ENCODE measurements at places on chromosomes 6 and 20.

GRCh38 chr6:70507161-70507560 lies 59.6 kb upstream of the SDHAF4 start:
- DNase-seq = no peak

- DNase-seq = peak; percentile 57
Observed at GRCh38 chr6:27078734-27079357, 168.7 kb upstream of the PRSS16 start.

DNA sequence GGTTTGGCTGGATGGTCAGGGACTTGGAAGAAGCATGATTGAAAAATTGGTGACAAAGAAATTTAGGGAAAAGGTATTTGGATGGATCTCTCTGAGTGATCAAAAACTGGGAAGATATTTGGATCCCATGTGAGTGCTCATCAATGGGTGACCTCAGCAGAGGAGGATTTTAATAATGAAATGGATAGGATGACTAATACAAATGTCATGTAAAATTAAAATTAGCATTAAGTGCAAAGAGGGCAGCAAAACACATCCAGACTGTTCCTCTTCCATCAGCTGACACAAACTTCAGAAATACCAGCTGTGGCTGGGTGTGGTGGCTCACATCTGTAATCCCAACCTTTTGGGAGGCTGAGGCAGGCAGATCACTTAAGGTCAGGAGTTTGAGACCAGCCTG lies 151.7 kb downstream of the THBS2 start:
- no peak for DNase-seq

- peak; percentile 14 for DNase-seq
Observed at GRCh38 chr20:24149881-24150307, 161.3 kb upstream of the GGTLC1 start.

DNA sequence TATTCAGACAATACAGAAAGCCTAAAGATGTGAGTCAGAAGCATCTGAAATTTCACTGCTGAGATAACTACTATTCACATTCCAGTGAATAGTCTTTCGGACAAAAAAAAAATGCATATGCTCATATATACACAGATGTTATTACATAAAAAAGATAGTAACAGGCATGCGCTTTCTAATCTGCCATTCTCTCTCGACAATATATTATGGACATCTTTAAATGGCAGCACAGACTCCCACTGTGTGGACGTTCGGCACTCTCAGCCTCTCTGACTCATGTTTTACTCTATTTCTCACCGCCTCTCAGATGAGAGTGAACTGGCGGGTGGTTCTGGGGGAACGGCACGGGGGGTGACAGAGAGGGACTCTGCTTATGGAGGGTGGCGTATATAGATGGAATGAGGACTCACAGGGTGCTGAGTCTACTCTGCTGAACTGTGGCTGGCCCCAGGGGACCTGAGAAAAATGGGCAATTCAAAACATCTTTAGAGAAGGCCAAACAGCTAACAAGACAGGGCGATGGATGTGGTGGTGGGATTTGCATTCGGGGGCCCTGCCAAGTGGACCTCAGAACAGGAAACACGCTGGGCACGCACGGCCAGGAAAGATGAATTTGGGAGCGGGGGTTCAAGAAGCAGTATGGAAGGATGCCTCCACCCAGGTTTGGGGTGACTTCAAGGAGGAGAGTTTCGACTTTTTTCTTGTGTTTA lies 68.9 kb downstream of the MDGA1 start:
- DNase-seq = no peak

DNA sequence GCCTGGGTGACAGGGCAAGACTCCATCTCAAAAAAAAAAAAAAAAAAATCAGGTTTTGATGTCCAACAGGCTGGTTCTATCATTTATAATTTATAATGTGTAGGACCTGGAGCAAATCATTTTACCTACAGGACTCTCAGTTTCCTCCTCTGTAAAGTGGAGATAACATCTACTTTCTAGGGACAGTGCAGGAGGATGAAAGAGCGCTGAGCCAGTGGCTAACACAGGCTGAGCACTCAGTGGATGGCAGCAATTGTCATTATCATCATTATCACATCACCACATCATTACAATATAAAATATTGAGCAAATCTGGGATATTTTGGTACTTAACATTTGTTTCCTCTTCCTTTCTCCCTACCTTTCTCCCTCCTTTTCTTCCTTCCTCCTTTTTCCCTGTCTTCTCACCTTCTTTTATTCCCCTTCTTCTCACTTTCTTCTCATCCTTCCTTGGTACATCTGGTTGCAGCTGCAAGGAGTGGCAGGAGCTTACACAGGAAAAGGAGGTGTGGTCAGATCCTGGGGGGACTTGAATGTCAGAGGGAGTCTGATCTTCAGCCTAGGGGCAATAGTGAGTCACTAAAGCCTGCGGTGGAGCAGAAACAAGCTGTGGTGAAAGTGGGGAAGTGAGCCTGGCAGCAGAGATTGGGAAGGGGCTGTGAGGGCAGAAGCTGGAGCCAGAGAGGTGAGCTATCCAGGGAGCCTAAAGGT lies 24.6 kb upstream of the CTNNBL1 start:
- DNase-seq = no peak

GRCh38 chr20:59933849-59934585 lies 580 bp upstream of the SYCP2 start:
- DNase-seq = peak; percentile 67

DNA sequence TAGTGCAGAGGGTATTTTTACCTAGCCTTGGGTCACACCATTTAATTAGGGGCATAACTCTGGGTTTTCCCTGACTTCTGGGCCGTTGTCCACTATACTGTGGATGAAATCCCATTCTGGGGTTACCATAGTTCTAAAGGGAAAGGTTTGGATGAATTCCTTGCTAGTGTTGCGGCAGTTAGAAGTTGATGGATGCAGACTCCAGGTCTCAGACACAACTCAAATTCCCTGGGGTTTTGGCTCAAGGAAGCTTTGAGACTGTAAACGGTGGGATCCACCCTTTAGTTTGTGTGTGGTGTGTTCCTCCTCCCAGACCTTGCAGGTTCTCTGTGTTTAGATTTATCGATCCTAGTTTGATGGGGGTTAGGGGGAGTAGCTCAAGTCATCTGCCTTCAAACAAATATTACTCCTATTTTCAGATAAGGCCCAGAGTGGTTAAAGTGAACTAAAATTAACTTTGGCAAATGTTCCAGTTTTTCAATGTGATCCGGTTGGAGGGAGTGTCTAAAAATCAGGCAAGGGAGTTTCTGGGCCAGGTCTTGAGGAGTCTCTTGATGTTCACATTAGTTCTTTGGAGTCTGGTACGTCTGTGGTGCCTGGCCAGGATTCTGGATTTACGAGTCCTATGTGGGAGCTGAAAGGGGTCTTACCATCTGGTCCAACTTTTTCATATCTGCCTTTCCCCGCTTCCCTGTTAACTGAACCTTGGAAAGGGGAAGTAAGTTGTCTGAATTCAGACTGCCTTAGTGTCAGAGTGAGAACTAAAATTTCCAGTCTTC lies 1.5 kb downstream of the RALY start:
- DNase-seq = no peak

- peak; percentile 20 for DNase-seq
Observed at GRCh38 chr6:28208111-28208659, 16.9 kb upstream of the ZSCAN9 start.

GRCh38 chr6:8277769-8278168 lies 157.6 kb downstream of the SLC35B3 start:
- no peak for DNase-seq

GRCh38 chr6:37696841-37697662 lies 631 bp downstream of the MDGA1 start:
- no peak for DNase-seq

DNA sequence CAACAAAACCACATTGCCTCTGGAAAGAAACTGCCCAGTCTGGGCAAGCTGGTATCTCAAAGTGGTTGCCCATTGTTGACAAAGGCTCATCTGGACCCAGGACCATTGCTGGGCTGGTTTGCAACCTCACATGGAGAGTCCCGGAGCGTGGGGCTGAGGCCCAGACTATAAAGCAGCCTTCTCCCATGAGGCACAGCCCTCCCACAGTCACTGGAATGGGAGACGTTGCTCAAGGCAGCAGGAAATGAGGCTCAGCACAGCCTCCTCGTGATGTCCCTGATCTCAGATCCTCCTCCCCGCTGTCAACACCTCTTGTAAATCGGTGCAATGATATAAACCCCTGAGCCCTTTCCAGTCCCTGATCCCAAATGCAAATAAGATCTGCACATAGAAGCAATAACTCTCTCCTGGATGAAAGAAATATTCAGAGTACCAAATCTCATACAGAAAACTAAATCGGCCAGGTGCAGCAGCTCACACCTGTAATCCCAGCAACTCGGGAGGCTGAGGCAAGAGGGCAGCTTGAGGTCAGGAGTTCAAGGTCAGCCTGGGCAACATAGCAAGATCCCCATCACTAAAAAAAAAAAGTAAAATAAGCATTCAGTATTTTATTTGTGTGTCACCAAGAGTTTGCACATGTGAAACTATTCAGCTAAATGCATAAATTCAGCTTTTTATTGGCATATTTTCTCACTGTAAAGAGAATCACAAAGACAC lies 103.0 kb upstream of the RREB1 start:
- no peak for DNase-seq

DNA sequence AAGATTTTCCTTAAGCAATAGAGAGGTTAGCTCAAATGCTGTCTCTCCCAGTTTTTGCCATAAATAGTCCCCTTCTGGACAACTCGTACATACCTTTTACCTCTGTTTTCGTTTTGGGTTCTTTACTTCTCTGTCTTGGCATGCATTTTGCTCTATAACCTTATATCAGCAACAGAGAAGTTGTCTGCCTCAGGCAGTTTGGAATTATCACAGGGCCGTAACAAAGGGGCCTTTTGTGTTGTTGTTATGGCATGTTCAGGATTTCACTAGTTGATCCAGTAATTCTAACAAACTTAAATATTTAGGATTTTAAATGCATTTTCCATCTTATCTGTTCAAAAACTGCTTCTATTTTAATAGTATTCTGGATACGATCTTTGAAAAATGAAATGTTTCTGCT lies 259.8 kb downstream of the CD109 start:
- no peak for DNase-seq

- DNase-seq = no peak
Observed at GRCh38 chr20:38184101-38184500, 19.0 kb upstream of the TGM2 start.

- DNase-seq = no peak
Observed at GRCh38 chr20:63325554-63326313, 32.7 kb downstream of the COL20A1 start.

GRCh38 chr6:6348256-6348655 lies 27.8 kb upstream of the F13A1 start:
- no peak for DNase-seq

GRCh38 chr6:166167801-166168615 lies at the start of gene TBXT:
TBXT (minus strand) TSS chr6:166167851; CDS start chr6:166167591, 260 bp downstream.
- DNase-seq = no peak

DNA sequence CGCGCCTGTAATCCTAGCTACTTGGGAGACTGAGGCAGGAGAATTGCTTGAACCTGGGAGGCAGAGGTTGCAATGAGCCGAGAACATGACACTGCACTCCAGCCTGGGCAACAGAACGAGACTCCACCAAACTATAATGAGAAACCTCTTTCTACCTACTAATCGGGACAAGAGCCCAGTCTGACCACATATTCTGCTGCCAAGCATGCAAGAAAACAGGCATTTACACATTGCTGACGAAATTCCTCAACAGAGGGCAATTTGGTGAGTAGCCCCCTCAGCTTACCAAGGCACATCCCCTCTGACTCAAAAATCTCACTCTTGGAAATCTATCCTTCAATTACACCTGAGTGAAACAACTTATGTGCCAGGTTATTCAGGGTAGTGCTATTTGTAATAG lies 81.2 kb downstream of the SLC23A2 start:
- no peak for DNase-seq

DNA sequence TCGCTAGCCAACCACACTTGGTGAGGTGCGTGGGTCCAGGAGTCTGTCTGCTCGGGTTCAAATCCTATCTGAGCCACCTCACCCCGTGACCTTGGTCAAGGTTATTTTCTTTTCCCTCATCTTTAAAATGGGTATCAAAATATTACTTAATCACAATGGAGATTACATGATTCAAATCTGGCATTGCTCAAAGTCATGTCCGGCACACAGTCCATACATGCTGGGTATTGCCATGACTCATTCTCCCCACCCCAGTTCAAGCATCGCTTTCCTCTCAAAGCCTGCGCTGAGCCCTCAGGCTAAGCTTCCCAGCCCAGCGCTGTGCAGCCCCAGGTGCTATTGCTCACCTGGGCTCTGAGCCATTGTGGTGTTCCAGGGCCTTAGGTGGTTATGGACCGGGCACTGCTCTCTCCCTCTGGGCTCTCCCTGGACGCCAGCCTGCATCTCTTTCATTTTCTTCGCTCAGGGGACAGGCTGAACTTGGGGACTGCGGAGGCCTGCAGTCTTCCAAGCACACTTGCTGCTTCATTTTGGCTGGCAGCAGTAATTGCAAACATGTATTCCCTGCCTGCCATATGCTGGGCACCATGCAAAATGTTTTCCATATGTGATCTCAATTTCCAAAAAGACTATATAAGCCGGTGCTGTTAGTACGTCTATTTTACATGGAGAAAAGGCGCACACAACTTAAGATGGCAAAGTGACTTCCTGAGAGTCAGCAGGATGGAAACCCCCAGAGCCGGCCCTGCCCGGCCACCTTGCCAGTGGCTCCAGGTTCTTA lies 27.3 kb downstream of the WRNIP1 start:
- no peak for DNase-seq

GRCh38 chr6:137738931-137739504 lies 128.0 kb upstream of the TNFAIP3 start:
- no peak for DNase-seq

GRCh38 chr6:168165373-168165772 lies 86.4 kb upstream of the FRMD1 start:
- no peak for DNase-seq

DNA sequence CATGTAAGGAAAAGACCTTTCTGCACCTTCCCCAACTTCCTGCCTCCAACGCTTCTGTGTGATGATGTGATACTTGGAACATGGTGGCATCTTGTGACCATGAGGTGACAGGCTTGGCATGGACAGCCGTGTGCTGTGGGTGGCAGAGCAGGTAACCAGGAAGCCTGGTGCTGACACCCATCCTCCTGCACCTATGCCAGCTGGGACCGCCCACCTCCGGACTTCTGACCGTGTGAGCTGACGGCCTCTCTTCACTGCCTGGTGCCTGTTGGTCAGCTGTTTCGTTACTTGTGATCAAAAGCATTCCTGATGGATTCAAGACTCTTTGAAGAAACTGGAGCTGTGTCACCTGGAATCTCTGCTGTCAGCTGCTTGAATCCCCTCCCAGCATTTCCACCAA lies 70.3 kb downstream of the TMEM242 start:
- no peak for DNase-seq

GRCh38 chr6:3885262-3886036 lies 36.3 kb downstream of the FAM50B start:
- DNase-seq = no peak

GRCh38 chr20:34215711-34216381 lies 25.4 kb upstream of the ASIP start:
- peak; percentile 72 for DNase-seq

- DNase-seq = no peak
Observed at GRCh38 chr6:149234051-149234962, 83.2 kb upstream of the TAB2 start.
